Caudate nucleus (tissue), 63 donors: ENCODE measurements at places on chromosomes 11 and 22.

DNA sequence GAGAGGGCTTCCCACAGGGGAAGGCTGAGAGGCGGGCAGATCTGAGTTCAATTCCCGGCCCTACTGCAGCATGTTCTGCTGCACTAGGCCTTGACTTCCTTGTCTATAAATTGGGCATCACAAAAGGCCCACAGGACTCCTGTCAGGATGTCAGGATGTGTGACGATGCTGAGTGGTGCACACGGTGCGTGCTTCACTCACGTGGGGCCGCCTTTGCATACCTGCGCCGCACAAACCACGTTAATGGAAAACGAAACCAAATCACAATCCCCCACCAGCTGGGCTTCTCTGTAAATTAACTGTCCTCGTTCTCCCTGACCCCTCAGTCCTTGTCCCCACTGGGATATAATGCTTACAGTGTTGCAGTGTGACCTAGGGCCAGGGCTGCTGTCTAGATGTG, 32.3 kb upstream of the TSPAN18 start:
- DNase-seq: no peak

DNA sequence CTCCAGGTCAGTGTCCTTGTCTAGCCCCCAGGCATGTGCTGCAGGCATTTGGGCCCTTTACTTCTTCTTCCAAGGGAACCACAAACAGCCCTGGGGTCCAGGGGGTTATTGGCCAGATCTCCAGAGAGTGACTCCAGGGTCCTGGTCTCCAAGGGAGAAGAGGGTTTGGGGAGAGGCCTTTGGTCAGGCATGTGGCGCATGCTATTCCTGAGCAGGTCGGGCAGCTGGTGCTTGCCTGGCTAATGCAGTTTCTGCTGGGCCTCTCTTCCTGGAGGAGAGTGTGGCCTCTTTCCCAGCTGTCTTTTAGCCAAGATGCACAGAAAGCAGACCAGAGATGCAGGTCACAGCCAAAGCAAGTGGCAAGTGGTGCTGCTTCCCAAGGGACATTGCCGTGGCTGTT, 3.8 kb upstream of the RFPL2 start:
- DNase-seq: no peak

DNA sequence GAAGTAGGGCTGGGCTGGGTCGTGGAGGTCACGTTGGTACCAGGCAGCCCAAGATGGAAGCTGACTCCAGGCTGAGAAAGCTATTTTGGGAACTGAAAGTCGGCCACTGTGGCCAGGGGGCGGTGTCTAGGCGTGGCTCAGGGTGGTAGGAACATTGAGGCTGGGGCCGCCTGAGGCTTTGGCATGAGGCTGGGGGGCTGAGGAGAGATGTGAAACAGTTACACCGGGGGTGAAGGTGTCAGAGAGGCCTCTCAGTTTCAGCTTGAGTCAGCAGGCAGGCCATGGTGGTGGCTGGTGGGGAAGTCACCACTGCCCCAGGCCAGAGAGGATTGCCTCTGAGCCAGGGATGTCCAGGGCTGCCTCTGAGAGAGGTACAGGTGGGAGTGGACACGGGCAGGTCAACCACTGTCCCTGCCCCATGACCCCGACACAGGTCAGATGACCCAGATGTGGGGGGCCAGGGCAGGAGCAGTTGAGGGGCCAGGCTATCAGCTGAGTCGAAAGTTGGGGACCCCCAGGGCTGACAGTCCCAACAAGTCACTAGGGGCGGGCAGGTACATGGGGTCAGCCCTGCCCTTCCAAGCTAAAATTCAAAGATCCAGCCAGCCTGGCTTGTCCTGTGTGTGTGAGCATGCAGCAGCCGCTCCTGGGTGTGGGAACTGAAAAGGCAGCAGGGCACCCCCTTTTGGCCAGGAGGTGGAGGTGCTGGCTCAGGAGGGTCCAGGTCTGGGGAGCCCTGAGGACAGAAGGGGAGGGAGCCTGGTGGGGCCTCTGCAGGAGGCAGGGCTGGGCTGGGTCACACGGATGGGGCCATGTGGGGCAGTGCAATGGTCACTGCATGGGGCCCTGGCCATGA, 7.2 kb downstream of the KCNK7 start:
- DNase-seq: no peak

- DNase-seq: no peak
Observed at GRCh38 chr11:15062599-15062998, 10.8 kb upstream of the CALCB start.

DNA sequence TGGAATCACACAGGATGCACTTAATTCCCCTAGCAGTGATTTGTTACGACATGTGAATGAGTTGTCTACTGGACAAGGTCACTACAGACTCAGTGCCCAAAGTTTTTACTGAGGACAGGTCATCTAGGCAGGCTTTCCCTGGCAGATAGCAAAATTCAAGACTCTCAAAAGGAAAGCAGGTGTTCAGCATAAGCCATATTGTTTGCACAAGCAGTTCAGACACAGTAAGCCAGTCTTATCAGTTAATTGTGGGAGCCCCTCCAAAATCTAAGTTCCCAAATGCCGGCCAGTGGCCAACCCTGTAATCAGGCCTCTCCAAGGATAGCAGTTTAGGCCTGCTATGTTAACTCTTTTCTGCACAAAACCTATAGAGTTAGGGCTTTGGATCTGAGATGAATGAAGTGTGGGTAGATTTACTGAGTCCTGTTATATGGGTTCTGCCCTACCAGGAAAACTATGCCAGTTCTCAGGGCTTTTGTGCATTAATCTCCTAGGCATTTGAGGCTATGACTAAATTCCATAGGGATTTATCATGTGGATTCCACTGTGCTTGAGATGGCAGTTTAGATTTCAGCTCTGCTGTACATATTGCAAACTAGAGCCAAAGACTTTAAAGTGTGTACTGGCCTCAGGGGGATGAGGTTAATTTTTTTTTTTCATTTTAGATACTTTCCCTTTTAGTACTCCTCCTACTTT, 4.8 kb upstream of the ARHGEF12 start:
- DNase-seq: no peak

- DNase-seq: no peak
Observed at GRCh38 chr11:63015521-63016215, at the start of gene SLC22A8. Gene SLC22A8, minus strand, starts transcription at chr11:63015841. Its CDS starts 883 bp downstream, at chr11:63014958.
